T-helper 1 cell (primary cell): ENCODE measurements at places on chromosomes 7 and 10.

GRCh38 chr7:113804475-113805095 lies 114.2 kb downstream of the PPP1R3A start:
- DNase-seq = no peak

DNA sequence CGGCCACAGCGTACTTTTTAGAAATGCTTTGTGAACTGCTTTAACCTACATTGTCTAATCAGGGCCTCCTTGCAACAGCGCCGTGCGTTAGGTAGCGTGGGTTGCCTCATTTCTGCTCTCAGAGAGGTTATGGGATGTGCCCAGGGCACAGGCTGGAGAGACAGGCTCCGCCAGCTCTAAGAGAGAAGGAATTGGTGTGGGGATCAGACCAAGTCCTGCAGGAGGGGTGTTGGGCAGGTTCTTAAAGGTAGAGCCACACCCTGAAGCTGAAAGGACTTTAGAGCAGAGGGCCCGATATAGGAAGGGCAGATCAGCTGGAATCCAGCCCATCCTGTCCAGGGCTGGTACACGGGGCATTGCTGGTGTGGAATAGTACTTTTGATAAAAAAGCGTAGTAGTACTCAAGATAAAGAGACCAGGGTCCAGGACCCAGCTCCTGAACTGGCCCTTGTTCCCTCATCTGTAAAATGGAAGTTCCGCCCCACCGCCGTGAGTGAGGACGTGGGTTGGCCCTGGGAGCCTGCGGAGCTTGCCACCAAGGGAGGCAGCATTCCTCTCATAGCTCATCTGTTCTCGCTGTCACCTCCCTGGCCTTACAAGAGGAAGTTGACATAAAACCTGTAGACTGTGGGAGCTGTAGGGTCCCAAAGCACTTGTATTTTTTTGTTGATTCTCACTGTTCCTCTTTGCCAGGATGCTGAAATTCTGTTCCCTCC lies 37.2 kb downstream of the TMEM120A start:
- no peak for DNase-seq

DNA sequence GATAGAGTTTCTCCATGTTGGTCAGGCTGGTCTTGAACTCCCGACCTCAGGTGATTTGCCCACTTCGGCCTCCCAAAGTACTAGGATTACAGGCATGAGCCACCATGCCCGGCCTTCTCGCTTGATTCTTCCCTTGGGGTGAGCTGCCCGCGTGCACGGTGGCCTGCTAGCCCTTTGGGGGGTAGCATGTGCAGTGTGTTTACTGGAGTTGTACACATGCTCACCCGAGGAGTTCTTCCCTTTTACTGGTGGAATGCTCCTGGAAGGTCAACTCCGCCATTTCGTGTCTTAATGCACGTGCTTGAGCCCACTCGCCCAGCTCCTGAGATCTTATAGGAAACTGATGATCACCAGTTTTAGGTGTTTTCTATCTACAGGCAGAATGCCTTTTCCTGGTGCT lies 17.0 kb upstream of the ADAMTS14 start:
- no peak for DNase-seq

- peak; percentile 62 for DNase-seq
Observed at GRCh38 chr7:121442845-121443244, 46.7 kb upstream of the FAM3C start.

DNA sequence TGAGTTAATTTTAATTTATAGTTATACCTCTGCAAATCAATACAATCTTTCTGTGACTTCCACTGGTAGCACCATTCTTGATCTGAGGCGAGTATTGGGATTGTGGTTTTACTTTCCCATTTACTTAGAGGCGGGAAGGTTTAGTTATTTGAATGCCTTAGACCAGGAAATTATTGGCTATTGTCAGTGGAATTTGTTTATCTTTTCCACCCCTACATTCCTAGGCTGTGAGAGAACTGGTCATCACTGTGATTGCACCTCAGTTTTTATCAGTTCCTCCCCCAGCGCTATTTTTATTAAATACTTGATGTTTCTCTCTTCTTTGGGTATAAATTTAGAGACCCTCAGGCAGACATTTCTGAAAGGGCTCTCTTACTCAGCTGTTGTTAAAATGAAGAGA lies 29.9 kb downstream of the CDK14 start:
- DNase-seq = no peak

- DNase-seq = no peak
Observed at GRCh38 chr7:22723181-22723601, 3.8 kb upstream of the IL6 start.

DNA sequence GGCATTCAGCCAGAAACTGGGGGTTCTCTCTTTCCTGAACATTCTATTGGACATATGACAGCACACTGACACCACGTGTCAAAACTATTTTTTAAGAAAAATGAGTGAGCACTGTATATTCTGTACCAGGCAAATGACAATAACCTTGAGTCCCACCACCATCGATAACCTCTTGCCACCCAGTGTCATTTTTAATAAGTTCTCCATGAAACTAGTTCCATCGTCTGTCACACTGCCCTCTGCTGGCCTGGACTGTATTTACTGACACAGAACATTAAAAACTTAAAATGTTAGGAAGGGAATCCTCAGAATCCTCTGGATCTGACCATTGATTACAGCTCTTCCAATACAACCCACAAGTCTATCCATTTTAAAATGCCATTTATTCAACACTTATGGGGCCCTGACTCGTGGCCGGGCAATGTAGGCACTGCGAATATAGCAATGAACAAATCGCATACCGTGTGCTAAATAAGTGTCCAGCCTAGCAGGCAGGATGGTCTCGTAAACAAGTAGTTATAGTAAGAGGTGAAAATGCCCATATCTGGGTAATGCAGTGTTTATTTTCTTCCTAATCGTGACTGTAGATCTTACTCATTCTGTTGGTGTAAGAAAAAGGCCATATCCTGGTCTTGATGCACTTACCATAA lies 35.9 kb upstream of the CACNB2 start:
- no peak for DNase-seq
